ENCODE measurements at places on chromosomes 5 and 9. TPM values are rescaled to one million over a fixed set of nuclear protein-coding genes. Genes with fewer than 3 reads are reported as not detected.
A peak's percentile ranks its signal among the peaks of the same experiment; 100 is the strongest.

DNA sequence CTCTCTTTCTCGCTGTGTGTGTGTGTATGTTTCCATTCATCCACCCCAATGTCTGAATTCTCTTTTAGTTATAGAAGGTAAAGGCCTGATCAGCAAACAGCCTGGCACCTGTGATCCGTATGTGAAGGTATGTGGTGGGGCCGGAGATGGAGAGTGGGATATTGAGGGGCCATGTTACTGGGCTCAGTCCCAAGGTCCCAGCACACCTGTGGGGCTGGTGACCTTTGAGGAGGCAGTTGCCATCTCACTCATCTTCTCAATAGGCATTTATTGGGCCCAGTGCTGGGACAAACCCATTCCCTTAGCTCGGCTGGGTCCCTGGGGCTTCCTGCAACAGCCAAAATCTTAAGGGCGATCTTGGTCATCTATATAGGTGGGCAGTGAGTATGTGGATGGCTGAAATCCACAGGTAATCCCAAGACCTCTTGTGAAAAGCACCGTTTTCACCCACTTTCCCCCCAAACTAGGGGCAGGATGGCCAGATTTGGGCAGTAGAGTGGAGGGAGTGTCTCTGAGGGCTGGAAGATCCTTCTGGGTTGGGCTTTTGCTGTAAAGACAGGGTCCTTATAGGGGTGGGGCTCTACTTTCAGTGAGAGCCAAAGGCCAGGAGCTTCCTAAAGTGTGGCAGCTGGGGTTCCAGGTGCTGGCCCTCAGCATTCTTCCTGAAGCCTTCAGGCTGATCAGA lies 19.6 kb downstream of the RGS3 start:
- no peak for DNase-seq

MCIDAS gene
- not detected for total RNA-seq

GRCh38 chr5:6570530-6570929 lies 62.3 kb downstream of the NSUN2 start:
- DNase-seq: no peak

DNA sequence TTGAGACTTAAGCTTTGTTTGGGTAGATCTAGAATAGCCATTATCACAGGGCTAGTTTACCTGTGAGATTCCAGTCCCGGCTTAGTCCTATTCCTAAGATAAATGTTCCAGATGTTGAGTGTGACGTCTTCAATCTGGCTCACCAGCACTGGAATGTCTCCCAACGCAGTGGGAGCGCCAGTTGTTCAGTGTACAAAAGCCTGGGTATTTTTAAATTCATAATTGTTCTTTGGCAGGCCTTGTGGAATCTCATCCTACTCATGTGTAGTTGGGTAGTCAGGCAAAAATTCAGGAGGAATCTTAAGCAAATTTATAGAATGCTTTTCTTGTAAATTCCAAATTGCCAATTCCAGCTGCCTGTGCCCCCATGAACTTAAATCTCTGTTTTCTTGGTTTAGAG lies 272.6 kb upstream of the KCNN2 start:
- no peak for DNase-seq

DNA sequence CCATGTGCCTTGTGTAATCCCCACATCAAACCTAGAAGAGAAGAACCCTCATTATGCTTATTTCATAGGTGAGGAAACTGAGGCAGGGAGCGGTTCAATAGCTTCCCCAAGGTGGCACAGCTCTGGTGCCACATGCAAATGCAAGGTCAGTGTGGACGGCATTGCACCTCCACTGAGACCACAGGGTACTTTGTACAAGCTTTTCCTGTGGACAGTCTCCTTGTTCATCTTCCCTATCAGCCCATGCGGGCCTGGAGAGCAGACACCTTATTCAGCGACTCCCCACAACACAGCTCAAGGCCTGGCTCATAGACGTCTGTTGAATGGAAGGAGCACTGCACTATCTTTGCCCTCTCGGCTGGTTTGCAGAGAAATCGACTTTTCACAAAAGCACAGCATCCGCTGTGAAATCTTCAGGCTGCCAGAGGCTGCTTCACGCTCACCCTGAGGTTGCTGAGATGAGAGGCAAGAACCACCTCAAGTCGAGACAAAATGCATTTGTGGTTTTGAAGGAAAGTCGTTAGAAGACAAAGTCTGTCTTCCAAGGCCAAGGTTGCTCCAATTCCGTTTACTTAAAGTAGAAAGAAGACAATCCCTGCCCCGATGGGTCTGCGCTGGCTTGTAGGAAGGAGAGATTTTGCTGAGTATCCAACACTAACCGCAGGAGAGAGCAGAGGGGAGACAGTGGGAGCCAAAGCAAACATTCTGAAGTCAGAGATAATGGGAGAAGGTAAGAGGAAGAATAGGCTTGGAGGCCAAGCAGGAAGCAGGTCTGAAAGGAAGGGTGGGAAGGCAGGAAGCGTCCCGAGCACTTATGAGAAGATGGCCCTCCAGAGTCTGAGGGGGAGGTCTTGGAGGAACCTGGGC lies 34.2 kb upstream of the STRBP start:
- DNase-seq: peak; percentile 47

GRCh38 chr9:97787551-97787950 lies 65.5 kb upstream of the FOXE1 start:
- no peak for DNase-seq

ATP10B gene
- not detected for total RNA-seq

- DNase-seq: no peak
Measured at GRCh38 chr9:15182101-15182551, 124.9 kb downstream of the TTC39B start.

DNA sequence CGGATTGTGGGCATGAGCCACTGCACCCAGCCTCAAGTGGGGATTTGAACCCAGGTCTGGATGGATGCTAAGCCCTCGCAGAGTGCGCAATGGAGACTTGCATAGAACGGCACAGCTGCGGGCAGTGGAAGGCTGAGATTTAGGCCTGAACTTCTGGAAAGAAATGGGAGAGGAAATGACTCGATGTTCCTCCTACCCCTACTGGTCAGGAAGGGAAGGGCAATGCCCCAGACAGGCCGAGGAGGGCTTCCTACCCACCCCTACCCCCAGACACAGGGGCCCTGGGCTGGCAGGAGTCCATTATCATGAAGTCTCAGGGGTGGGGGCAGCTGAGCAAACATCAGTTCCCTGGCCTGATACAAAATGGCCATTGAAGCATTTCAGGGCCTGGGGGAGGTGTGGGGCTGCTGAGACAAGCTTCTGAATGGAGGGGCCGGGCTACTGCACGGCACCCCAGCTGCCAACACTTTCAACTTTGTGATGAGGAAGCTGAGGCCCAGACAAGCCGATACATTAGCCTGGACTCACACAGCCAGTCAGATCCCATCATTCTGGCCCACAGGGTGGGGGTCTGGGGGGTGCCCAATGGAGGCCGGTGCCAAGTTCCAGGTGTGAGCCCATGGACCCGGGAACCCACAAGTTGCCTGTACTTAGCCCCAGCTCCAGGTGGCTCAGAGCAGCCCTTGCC lies 13.5 kb upstream of the WDR38 start:
- no peak for DNase-seq

GRCh38 chr5:154112255-154112654 lies 73.5 kb downstream of the MFAP3 start:
- DNase-seq: no peak

DNA sequence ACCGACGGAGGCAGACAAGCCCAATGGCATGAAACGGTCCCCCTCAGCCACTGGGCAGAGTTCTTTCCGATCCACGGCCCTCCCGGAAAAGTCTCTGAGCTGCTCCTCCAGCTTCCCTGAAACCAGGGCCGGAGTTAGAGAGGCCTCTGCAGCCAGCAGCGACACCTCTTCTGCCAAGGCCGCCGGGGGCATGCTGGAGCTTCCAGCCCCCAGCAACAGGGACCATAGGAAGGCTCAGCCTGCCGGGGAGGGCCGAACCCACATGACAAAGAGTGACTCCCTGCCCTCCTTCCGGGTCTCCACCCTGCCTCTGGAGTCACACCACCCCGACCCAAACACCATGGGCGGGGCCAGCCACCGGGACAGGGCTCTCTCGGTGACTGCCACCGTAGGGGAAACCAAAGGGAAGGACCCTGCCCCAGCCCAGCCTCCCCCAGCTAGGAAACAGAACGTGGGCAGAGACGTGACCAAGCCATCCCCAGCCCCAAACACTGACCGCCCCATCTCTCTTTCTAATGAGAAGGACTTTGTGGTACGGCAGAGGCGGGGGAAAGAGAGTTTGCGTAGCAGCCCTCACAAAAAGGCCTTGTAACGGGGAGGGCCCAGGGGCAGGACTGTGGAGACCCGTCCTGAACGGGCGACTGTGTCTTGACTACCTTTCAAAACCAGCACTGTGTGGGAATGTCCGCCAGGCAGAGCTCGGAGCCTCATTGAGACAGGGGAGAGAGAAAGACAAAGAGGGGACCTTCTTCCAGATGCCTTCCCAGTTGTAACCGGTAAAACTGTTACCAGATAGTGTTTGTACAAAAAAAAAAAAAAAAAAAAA lies 29.9 kb downstream of the CD180 start:
- peak; percentile 45 for DNase-seq

IL4 gene
- not detected for total RNA-seq

POLR3G gene
- total RNA-seq: 3.2 TPM

DNA sequence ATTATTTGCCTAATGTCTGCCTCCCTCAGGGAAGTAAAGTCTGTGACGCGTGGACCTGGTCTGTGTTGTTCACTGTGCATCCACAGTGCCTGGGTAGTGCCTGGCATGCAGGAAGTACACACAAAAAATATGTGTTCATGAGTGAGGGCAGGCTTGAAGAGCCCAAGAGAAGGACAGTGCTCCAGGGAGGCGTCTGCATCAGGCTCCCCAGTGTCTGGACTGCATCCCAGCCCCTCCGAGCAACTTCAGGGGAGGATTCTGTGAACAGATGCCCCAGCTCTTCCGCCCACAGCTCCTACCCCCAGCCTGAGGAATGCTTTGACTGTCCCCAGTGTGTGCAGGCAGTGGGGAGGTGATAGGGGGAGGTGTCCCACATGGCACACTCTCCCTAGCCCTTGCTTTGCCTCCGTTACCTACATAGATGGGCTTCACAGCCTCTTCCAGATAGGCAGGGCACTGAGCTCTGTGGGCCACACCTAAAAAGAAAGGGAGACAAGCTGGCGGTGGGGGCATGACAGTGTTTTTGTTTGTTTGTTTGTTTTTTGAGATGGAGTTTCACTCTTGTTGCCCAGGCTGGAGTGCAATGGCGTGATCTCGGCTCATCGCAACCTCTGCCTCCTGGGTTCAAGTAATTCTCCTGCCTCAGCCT lies 25.4 kb downstream of the IRF1 start:
- no peak for DNase-seq

DNA sequence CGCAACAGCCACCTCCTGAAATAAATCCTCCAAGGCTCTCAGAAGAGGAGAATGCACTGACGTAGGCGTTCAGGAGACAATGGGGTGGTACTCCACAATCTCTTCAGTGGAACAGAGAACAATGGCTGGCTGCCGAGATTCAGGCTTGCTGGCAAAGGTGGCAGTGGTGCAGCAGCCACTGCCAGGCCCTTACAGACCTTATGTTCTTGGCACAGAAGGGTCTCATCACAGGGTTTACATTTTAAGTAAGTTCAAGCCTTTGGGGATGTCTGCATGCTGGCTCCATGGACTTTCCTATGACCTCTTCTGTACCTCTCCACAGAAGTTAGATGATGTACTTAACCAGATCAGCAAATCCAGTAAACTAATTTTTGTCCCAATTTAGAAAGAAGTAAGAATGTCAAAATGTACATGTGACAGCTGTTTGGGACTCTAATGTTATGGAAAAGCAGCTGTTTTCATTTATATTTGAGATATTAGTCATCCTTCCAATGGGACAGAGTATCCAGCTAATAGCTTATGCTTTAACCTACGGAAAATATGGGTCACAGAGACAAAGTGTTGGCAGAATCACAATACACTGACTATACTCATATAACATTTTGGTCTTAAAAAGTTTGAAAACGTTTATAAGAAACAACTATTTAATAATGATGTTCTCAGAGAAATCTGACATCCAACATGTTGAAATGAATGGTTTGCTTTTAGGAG lies 180.9 kb downstream of the MAPKAP1 start:
- DNase-seq: no peak

GRCh38 chr5:173042763-173043107 lies 13.4 kb upstream of the CREBRF start:
- no peak for DNase-seq

DNA sequence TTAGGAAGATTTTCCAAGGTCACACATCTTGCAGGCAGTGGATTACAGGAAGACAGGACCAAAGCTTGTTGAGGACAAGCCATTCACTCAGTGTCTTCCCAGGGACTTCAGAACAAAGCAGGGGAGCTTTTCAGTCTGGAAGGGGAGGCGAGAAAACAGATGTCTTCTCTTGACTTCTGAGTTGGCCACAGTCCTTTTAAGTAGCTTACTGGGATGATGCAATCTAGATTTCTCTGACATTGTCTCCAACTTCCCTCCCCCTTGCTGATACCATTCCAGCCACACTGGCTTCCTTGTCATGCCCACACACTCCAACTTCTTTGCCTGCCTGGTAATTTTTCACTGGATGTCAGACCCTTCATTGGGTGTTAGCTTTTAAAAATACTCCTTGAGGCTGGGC lies 174.2 kb upstream of the TBC1D2 start:
- no peak for DNase-seq
